ENCODE measurements at places on chromosomes 4 and X.

- DNase-seq = no peak
Observed at GRCh38 chr4:108148316-108148715, 20.4 kb downstream of the LEF1 start.

DNA sequence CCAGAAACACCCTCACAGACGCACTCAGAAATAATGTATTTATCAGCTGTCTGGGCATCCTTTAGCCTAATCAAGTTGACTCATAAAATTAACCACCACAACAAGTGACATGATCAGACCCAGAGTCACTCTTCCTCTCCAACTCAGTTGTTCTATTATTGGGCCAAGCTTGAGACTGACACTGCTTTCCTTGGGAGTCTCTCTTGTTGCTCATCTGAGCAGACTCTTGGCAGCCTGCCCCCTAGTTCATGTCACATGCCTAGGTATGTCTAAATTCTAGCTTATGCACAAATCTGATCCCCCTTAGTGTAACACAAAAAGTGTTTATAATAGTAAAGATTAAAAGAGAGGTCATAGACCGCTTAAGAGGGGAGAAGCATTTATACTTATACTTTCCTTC, 72.6 kb upstream of the ADAMTS3 start:
- DNase-seq = no peak

- peak; percentile 12 for DNase-seq
Observed at GRCh38 chr4:155025762-155026457, 182.5 kb upstream of the NPY2R start.

GRCh38 chr4:128031756-128032384, 29.2 kb upstream of the LARP1B start:
- no peak for DNase-seq

- DNase-seq = peak; percentile 32
Observed at GRCh38 chr4:101258883-101259282, 88.4 kb downstream of the PPP3CA start.

- no peak for DNase-seq
Observed at GRCh38 chrX:133007458-133007857, 49.0 kb upstream of the HS6ST2 start.

DNA sequence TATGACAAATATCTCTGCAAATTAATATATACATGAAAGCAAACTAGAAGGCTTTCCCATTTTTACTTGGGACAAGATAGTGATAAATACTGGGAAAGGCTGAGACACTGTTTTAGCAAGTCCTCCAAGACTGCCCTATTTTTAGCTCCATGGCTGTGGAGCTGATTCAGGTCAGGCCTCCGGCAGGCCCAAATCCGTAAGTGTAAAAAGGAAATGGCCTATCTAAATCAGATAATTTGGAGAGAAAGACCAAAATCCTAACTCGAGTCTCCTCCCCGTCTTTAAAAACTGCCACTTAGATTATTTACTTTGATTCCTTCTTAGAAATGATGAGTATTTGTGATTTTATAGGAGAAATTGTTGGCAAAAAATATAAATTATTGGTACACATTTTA, 2.9 kb downstream of the OTUD4 start:
- peak; percentile 22 for DNase-seq

DNA sequence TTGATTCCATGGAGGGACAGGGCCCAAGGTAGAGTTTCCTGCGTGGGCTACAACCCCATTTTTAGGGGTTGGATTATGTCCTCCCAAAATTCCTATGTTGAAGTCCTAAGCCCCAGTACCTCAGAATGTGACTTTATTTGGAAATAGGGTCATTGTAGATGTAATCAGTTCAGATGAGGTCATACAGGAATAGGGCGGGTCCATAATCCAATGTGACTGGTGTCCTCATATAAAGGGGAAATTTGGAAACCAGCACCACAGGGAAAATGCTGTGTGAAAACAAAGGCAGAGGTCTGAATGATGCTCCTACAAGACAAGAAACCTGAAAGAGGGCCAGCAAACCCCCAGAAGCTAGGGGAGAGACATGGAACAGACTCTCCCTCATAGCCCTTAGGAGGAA, 31.1 kb upstream of the MAMLD1 start:
- DNase-seq = no peak

DNA sequence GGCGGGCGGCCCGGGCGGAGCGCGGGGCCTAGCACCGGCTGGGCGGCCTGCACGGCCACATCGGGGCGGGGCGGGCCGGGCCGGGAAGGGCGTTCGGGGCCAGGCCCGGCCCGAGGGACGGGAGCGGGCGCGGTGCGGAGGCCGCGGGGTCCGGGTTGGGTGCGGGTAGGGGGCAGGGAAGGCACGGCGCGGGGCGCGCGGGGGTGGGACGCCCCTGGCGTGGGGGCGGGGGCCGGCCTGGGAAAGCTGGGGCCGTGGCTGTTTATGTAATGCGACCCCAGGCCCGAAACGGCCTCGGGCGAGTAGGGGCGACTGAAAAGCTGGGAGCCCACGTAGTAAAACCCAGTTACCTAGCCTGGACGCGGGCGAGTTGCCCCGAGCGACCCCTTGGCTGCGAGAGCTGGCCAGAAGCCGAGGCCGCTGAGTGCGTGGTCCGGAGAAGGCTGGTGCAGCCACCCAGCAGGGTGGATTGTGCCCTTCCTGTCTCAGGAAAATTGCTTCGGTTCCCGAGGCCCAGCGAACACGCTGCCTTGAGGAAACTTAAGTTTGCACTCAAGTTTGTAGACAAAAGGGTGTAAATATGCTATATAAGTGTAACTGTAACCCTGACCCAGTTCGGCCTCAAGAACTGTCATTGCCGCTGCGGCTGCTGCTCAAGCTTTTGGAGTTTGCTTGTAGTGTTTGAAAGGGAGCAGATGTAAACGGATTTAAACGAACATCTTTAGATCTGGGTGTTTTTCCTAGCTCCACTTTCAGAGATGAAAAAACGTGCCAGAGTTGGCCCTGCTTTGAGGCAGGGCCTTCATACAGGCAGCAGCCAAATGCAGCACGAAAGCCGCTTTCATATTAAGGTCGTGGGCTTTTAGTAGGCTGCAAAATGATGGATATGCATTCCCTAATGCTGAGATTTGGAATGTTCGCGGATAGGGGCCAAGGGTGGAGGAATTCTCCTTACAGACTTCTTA, 674 bp downstream of the SEC24B start:
- DNase-seq = peak; percentile 25

DNA sequence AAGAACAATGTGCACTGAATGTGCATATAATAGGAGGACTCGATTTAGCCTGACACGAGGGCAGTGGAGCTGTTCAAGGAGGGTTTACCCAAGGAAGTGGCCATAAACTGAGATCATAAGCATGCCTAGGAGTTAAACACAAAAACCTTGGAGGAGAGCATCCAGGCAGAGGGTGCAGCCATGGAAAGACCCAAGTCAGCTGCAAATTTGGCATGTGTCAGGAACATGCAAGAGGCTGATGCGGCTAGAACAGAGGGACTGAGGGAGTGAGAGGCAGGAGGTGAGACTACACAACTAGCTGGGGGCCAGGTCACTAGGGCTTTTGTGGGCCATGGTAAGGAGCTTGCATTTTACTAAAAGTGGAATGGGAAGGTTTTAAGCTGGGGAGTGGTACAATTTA, 55.6 kb downstream of the PRPS1 start:
- no peak for DNase-seq

GRCh38 chrX:1389181-1389992, 2.5 kb downstream of the SLC25A6 start:
- no peak for DNase-seq

- no peak for DNase-seq
Observed at GRCh38 chrX:69046996-69047490, 118.2 kb downstream of the PJA1 start.

DNA sequence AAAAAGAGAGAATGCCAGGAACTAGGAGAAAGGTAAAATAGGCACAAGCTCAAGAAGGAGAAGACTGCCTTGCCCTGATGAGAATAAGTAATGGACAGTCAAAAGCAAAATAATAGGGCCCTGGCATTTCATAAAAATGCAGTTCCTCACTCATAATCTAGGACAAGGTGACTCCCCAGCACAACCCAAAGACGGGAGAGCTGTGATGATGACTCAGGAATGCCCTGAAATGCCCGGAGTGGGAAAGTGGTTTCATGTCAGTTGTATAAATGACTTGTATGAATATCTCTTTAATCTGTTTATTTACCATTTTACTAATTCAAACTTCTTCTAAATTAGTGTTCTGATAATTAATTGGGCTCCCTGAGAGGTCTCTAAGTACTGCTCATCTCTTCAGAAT, 28.8 kb upstream of the SETD7 start:
- no peak for DNase-seq

Data from fibroblast of skin of back (primary cell).